ENCODE measurements at places on chromosomes 12 and 14. TPM values are rescaled to one million over a fixed set of nuclear protein-coding genes. Genes with fewer than 3 reads are reported as not detected.

The CLEC14A gene
- not detected for total RNA-seq

The DBX2 gene
- not detected for total RNA-seq

The PRPH gene
- total RNA-seq = 0.26 TPM

The TGM1 gene
- 88.7 TPM for total RNA-seq

The EXD2 gene
- 15.5 TPM for total RNA-seq

The OR6C2 gene
- total RNA-seq = not detected

The PAX9 gene
- total RNA-seq = 9.7 TPM

The MUCL1 gene
- total RNA-seq = not detected

The GZMH gene
- total RNA-seq = not detected

The STAB2 gene
- not detected for total RNA-seq
